ENCODE measurements at places on chromosomes 4 and X.

- DNase-seq, result no peak
Observed at GRCh38 chrX:150854856-150855255, 43.6 kb downstream of the CD99L2 start.

- DNase-seq, result no peak
Observed at GRCh38 chr4:170400361-170400760, 310.6 kb upstream of the AADAT start.

- no peak for DNase-seq
Observed at GRCh38 chr4:84582988-84583875, at the start of gene CDS1. TSS of gene CDS1 (plus strand) at chr4:84583127. CDS start at chr4:84583402, 275 bp downstream.

DNA sequence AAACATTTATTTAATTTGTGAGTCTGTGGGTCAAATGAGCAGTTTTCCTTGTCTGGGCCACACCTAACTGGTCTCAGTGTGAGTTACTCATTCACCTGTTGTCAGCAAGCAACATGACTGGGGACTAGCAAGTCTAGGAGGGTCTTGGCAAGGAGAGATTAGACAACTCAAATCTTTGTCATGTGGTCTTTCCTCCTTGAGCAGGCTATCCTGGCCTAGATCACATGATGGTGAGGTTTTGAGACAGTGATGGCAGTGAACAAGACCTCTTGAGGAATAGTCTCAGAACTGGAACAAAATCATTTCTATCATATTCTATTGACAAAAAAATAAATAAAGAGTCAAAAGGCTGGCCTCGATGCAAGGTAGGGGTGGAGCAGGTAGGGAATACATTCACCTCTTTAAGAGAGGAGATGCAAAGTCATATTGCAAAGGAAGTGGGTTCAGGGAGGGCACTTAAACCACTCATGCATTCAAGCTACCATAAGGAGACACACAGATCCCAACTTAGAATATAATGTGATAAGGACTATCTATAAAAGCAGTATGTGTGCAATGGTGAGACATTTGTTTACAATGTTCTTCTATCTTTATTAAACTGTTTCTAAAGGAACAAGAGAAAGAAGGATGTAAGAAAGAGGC, 135.7 kb downstream of the ZNF330 start:
- DNase-seq, result no peak

- DNase-seq, result no peak
Observed at GRCh38 chrX:68978255-68978654, 149.4 kb downstream of the EFNB1 start.

DNA sequence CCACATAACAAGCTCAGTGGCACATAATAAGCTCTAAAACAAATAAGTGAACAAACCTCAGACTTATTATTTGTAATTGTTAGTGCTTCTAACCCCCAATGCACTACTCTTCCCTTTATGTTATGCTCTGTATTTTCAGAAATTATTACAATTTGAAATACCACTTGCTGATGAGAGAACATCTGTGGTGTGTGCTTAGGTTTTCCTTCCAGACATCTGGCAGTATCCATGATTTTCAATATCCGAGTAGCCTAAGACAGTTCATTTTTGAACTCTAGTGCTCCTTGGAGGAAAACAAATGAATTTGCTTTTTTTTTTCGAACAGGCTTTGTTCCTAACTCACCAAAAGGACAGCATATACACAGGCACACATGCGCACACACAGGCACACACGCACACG, 278.7 kb upstream of the CLNK start:
- no peak for DNase-seq

GRCh38 chrX:43595931-43596330, 60.2 kb upstream of the MAOA start:
- DNase-seq, result no peak

DNA sequence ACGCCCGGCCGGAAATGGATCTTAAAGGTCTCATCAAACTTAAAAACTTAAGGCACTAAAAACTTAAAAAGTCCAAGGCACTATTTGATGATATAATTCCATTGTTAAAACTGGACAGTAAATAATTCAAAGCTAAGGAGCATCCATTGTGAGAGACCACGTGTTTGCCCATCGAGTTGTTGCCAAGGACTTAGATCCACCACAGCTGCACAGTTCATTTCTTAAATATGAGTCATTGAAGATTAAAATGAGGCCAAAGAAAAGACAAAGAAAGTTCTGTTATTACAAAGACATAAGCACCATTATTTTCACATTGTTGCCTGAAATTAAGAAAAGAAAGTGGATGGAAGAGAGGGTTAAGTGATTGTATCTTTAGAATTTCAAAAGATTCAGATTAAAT, 411.5 kb upstream of the FTHL17 start:
- DNase-seq, result no peak

GRCh38 chr4:176921256-176921655, 128.5 kb upstream of the VEGFC start:
- no peak for DNase-seq

GRCh38 chr4:99394896-99395295, 40.2 kb downstream of the ADH7 start:
- no peak for DNase-seq

GRCh38 chr4:142579443-142579842, 266.7 kb downstream of the INPP4B start:
- DNase-seq, result no peak

DNA sequence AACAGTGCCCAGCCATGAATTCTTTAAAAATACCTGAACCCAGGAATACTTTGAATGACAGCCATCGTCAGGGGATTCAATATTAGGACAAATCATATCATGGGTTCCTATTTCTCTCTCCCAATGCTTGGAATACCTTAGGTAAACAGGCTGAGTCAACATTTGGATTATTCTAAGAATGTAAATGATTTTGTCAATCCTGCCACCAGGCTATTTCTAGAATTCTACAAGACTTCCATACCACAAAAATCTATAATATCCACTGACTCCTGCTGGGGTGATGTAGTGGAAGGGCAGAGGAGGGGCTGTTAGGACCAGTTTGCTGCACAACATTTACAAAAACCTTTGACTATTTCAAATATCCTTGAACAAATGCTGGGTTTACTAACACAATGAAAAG, 65.2 kb downstream of the IGFBP7 start:
- no peak for DNase-seq

- no peak for DNase-seq
Observed at GRCh38 chrX:110108381-110108821, 105.5 kb downstream of the TMEM164 start.

- DNase-seq, result no peak
Observed at GRCh38 chr4:188688956-188689355, 549.7 kb downstream of the TRIML1 start.

DNA sequence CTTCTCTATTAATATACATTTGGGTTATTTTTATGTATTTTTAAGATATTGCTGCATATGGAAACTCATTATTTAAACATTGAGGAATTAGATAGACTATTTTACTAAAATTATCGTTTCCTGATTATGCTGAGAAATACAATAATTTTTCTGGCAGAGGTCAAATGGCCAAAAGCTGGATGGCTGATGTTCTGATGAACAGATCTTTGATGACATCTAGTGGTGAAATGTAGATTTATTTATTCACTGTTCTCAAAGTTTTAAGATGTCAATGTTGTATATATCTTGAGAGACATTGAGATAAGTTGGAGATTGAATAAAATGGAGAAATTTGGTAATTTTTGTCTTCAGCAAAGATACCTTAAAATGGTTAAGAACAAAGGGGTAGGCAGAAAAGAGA, 96.2 kb downstream of the UGT8 start:
- DNase-seq, result peak; percentile 51

DNA sequence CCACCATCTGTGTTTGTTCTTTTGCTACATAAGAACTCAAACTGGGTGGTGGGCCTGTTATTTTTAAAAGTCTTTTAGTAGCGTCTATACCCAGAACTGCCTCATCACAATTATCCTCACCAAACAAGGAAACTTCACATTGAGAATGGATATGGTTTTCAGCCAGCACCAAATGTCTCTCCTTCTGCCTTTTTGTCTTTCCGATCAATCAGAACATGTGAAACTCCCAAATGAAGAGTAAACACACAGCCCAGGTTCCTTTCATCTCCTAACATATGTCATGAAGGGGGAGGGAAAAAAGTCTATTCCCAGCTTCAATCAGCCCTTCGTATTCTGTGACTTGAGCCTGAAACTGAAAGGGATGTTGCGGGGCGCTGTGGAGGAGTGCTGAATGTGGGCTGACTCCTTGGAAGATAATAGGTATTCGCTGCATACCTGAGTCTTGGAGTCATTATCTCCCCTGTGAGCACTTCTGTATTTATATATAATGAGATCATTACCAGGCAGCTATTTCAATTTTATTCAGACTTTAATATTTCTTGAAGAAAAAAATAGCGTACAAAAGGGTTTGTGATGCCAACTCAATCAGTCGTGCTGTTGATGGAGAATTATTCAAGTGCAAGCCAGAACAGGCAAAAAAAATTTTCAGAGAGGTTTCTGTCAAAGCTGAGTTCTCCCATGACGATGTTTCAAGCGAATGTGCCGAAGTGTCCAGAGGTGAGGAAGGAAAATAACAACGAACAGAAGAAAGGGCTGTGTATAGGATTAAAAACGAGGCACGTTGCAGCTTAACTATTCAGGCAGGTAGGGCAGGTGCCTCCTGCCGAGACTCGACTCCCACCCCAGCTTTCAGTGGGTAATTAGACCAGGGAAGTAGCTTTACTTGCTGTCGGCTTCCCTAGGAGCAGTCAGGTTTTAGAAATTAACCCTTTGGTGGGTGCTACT, 163.9 kb upstream of the NOCT start:
- no peak for DNase-seq

- DNase-seq, result no peak
Observed at GRCh38 chr4:23023666-23024065, 330.9 kb downstream of the GBA3 start.

GRCh38 chr4:110905367-110905766, 282.5 kb upstream of the PITX2 start:
- no peak for DNase-seq

- no peak for DNase-seq
Observed at GRCh38 chrX:117989512-117989911, 127.1 kb downstream of the KLHL13 start.

GRCh38 chr4:174707051-174707676, 121.9 kb downstream of the GLRA3 start:
- no peak for DNase-seq

DNA sequence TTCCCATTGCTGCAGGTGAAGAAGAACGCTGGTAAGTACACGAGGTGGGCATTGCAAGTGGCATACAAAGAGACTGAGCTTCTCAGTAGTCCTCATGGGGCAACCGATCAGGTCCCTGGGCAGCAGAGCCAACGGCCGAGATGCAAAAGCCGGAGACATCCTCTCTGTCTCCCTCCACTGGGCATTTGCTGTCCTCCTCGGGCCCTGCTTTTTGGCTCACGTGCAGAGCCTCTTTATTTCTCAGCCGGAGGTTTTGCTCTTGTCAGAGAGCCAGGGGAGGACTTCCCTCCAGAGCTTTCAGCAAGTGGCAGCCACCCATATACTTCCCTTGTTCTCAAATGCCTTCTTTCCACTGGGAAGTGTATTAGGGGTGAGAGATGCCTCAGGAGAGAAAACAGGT, 18.0 kb downstream of the STARD8 start:
- no peak for DNase-seq

GRCh38 chrX:22650691-22651090, 349.1 kb upstream of the DDX53 start:
- DNase-seq, result no peak

- DNase-seq, result peak; percentile 84
Observed at GRCh38 chr4:3342182-3342854, 49.5 kb downstream of the RGS12 start.

- peak; percentile 0 for DNase-seq
Observed at GRCh38 chr4:29970626-29971025, 749.5 kb upstream of the PCDH7 start.

- DNase-seq, result no peak
Observed at GRCh38 chr4:125961626-125962025, 646.9 kb downstream of the FAT4 start.

DNA sequence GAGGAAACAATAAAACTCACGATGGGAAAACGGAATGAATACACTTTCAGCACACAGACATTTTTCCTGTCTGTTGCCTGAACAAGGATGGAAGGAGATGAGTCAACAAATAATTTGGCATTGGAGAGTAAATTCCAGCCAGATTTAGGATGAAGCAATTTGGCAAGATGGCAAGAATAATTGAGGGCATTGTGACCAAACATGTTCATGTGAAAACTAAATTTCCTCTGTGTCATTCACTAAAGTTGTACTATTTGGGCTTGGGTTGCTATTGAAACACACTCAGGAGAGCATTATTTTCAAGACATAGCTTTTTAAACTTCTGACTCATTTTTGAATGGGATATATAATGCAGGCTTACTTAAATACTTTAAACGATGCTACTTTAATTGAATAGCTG, 1614.4 kb downstream of the PCDH19 start:
- peak; percentile 1 for DNase-seq

DNA sequence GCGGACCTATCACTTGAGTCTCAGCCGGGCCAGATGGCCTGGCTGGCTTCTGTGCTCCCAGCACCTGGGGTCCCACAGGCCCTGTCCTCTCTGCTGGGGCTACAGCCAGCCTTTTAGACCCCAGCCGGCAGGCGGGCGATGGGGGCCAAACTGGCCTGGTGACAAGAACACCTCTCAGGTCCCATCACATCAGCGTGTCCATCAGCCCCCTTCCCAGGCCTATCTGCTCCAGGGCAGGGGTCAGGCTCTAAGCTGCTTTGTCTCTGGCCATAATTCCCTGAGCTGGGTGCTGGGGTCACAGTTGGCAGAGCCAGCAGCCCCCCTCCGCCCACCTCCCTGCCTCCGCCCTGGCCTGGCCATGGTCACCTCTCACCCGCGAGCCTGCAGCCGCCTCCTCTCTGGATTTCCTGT, 77.7 kb downstream of the PPP2R2C start:
- no peak for DNase-seq

DNA sequence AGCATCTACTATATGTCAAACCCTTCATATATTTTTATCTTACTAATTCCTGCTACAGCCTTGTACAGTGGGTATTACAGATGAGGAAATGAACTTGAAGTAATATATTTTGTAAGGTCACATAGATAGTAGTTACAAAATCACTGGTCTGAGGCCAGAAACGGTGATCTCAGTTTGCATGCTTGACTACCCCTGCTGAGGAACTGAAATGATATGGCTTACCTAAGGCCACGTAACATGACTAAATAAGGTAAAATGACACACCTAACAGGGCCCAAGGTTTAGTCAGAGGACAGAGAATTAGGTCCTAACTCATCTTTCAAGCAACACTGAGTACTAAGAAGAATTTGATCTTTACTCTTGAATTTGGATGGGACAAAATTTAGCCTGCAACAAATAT, 1.5 kb upstream of the COMMD8 start:
- no peak for DNase-seq

GRCh38 chr4:104728380-104729122, 233.9 kb upstream of the CXXC4 start:
- DNase-seq, result no peak

DNA sequence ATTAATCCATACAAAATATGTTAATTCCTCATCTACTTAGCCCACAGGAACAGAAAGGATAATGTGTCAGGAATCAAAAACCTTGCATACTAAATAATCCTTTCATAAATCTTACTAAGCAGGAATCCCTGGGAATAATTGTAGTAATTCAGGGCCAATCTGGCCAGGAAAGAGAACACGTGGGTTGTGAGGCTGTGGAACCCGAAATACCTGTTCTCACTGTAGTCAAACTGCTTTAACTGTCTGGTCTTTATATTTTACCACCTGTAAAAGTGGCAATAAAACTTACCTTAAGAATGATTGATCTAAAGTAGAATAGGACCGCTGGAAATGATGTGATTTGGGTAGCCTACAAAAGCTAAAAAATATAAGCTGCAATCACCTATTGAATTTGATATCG, 1620.9 kb downstream of the STIM2 start:
- DNase-seq, result no peak
